A172 (cell line): ENCODE measurements at places on chromosomes 16 and 17. TPM values are rescaled to one million over a fixed set of nuclear protein-coding genes. Genes with fewer than 3 reads are reported as not detected.

TBC1D16 gene
- 29.8 and 31.7 TPM in 2 replicates for total RNA-seq

RSKR gene
- 6.5 and 8.4 TPM in 2 replicates for total RNA-seq

OR3A3 gene
- total RNA-seq, result not detected in 2 replicates

CEP295NL gene
- total RNA-seq, result 0.81 and 0.89 TPM in 2 replicates

ST6GALNAC1 gene
- total RNA-seq, result not detected in 2 replicates

SSTR5 gene
- not detected in 2 replicates for total RNA-seq

C17orf78 gene
- total RNA-seq, result not detected in 2 replicates

PRM3 gene
- total RNA-seq, result not detected in 2 replicates

PLK1 gene
- 56.0 and 62.7 TPM in 2 replicates for total RNA-seq

DHX58 gene
- 7.8 and 10.0 TPM in 2 replicates for total RNA-seq

GRCh38 chr17:50059256-50059655, 3.3 kb downstream of the ITGA3 start:
- DNase-seq, result no peak

DNA sequence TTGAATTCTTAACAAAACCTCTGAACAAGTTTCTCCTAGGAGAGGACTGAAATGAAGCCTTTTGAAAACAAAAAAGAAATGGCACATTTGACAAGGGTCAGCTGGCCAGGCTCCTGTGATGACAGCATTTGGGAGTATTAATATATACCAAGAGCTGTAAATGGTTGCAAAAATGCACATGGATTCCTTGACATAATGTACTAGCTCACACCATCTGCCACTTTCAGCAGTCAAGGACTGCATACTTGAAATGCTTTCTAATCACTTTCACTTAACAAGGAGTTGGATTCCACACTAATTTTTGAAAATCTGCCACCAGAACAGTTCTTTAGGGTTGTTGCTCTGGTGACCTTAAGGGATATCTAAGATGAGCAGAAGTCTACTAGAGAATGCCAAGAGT, 236.7 kb upstream of the TOX3 start:
- DNase-seq, result no peak

- peak; percentile 65 for DNase-seq
Measured at GRCh38 chr17:1029196-1029921, 32.4 kb downstream of the TIMM22 start.

GRCh38 chr16:86510465-86511261, at the start of gene FOXF1:
Gene FOXF1, plus strand, starts transcription at chr16:86510527. Its CDS starts 43 bp downstream, at chr16:86510570.
- DNase-seq, result no peak

GRCh38 chr17:7656958-7657609, 6.4 kb downstream of the ATP1B2 start:
- DNase-seq, result no peak

DNA sequence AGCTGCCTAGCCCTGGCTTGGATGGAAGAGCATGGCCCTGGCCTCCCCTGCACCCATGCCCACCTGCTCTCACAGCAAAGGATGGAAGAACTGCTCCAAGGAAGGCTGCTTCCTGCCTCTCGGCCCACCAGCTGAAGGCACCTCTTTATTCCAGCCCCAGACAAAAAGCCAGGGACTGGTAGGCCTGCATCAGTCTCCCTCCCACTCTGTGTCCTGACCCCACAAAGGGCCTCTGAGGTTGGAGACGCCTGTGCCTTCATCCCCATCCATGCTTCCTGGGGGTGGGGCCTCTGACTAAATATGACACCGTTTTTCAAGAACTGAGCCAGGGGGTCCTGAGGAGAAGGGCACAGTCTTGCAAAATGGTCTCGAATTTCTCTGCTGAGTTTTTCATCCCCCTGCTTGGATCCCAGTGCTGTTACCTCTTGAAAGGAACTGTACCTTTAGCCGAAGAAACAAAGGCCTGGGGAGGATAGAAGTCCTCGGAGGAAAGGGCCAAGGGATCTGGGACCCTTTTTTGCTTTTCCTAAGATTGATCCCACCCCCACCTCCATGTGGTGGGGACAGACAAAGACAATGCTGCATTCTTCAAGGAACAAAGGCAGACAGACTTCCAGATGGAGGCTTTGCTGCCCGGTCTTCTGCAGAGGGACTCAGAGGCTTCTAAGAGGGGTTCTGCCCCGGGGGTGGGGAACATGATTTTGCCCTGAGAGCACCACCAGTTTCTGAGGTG, 5.2 kb downstream of the C17orf50 start:
- no peak for DNase-seq

GRCh38 chr17:66275651-66276050, 26.8 kb upstream of the PRKCA start:
- DNase-seq, result peak; percentile 99

DNA sequence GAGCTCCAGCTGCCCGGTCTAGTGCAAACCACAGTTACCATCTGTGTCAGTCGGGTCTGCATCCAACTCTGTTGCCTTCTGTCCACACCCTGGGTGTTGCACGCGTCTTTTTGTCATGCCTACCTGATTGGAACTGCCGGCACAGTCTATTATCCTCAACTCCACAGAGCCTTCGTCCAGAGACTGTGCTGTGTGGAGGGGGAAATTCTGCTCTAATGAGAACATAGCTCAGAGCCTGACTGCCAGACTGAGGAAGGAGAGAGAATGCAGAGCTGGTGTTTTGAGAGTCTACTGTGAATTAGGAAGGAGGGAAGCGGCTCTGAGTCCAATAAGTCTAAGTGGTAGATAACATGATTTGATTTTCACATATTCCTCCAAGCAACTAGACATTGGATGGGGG, 68.3 kb upstream of the GPR139 start:
- DNase-seq, result no peak

GRCh38 chr17:8479431-8479947, 43.8 kb downstream of the NDEL1 start:
- no peak for DNase-seq

DNA sequence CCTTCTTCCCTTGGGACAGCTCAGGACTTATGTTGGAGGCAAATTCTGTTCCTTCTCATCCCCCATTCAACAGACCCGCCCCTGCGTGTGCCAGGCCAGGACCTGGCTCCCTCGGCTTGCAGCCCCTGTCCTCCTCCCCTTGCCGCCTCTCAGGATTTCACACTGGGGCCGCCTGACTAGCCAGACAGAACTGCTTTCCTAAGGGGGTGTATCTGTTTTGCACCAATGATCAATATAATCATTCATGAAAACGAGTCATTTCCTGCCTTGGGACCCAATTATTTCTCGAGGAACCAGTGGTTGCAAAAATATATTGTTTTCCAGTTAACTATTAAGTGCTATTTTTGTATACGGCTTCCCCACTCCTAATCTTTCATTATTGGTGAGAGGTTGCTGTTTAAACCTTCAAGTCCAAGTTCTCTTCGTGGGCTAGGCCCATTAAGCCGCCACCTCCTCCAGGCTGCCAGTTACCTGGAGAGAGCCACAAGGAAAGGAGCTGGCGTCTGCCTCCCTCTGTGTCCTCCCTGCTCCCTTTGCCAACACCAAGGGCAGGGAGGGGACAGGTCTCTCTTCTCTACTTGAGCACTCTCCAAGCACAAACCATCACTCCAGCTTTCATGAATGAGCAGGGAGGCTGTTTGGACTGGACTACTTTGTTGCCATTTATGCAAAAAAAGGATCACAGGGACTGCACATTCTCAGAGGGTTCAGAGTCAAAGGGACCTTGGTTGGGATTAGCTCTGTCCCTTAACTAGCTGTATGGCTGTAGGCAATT, 8.9 kb downstream of the DCAKD start:
- DNase-seq, result no peak

- DNase-seq, result no peak
Measured at GRCh38 chr17:3691617-3692067, 4.3 kb downstream of the P2RX5 start.

DNA sequence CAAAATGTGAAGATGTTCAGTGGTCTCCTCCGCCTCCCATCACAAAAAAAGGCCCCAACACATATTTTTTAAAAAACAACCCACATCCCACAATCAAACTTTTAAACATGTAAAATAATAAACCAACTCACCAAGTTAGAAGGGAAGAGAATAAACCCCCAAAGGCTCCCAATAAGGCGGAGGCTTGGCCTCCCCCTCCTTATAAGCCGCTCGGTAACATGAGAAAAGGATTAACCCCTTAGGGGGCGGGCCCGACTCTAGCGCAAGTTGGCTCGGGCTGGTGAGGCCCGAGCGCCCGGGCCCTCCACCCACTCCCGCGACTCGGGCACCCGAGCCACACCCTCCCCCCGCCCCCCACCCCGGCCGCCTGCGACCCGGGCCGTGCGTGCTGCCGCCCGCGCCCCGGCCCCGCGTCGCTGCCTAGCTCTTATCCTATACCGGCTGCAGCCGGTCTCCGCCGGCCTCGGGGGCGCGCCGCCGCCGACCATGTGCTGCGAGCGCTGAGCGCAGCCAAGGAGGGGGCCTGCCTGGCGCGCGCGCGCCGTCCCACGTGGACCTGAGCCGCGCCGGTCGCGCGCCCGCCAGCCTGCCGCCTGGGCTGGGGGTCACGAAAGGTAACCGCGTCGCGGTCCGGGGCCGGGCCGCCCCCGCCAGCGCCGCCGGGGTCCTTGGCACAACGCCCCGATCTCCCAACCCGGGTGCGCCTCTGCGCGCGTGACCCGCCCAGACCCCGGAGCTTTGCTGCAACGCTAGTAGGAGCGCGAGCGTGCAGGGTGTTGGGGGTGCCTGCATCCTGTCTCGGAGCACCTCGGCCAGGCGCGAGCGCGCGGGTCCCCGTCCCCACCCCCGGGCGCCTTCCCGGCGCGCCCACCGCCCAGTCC, at the start of the genes ARSG and SLC16A6:
Gene ARSG (plus strand): TSS at position 541 of the 881 bp plus-strand sequence. CDS start 15,999 bp downstream, outside the sequence.
Gene SLC16A6 (minus strand): TSS at position 173 of the 881 bp plus-strand sequence. CDS start 12,807 bp downstream, outside the sequence.
- peak; percentile 49 for DNase-seq

DNA sequence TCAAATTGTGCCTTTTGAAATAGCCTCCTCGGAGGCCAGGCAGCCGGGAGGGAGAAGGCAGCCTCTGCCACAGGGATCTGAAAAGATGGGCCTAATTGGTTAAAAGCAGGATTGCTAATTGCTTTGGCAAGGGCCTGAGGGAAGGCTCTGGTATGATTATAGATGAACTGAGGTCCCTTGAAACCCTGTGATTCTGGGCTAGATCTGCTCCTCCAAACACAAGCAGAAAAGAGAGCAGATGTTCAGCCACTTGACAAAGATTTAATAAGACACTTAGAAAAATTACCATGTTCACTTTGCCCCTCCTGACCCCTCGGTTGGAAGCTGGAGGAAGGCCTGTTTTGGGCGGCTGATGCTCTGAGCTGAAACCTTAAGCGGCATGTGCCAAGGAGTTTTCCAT, 209.5 kb upstream of the MPHOSPH6 start:
- no peak for DNase-seq

DNA sequence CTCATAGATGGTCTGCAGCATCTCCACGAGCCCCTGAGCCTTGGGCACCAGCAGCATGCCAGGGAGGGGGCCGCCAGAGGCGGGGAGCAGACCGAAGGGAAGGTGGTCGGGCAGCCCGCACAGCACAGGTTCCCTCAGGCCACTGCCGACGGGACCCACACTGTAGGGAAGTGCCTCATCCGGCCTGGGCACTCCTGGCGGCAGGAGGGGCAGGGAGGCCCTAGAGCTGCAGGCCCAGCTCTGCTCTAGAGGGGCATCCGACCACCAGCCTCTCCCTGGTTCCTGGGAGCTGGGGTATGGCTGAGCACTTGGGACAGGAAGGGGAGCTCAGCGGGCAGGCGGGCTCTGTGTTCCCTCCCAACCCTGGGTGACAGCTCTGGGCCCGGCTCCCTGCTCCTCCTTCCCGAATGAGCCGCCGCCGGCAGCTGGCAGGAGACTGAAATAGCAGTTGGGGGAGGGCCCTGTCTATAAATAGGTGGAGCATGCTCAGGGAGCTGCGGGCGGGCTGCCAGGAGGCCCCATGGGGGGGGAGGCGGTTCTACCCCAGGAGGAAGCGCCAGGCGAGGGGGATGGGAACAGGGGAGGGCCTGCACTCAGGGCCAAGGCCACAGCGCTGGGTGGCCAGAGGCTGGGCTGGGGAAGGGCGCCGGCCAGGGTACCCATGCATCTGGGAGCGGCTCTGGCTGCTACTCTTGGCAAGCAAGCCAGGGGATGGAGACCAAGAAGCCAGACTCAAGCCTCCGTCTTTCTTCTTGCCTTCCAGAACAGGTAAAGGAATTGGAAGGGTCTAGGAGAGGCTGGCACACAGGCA, 12.4 kb downstream of the HDAC5 start:
- peak; percentile 89 for DNase-seq

- no peak for DNase-seq
Measured at GRCh38 chr17:29136998-29137730, 43.0 kb downstream of the MYO18A start.

DNA sequence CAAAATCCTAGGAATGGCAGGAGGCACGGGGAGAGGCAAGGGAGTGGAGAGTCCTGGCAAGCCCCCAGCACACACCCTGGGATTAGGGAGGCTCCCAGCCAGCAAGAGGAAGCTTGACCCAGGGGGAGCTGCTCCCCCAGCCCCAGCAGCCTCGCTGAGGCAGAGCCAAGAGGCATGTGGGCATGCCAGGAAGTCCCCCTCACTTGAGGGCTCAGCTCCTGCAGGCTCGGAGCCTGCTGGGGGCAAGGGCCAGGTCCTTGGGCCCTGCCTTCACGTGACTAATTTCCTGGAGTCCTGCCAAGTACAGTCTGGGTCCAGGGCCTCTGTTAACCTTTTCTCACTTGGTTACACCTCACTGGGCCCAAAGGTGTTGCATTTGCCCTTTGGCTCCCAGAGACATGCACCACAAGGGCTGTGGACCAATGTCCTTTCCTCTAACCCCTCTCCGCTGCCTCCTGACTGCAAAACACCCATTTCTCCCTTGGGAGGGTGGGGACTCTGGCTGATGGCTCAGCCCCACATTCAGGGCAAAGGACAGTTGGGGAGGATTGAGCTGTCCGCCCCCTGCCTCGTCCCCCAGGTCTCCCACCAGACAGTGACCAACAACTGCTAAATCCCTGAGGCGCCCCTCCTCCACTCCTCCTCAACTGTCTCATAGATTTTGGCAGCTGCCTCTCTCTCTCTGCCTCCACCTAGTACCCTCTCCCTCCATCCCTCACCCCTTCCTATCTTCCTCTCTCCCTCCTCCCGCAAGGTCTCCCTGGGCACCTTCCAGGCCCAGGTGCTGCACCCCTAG, 4.4 kb upstream of the SLC47A2 start:
- no peak for DNase-seq
